Occipital lobe (tissue), 3 donors: ENCODE measurements at places on chromosomes 7 and 10. TPM values are rescaled to one million over a fixed set of nuclear protein-coding genes. Genes with fewer than 3 reads are reported as not detected.

Gene OR9A2
- 1.1 TPM for total RNA-seq

Gene FOXP2
- 29.9 TPM for total RNA-seq

Gene AQP1
- total RNA-seq: 0.31 TPM

Gene PRTFDC1
- 35.7 TPM for total RNA-seq

Gene CPSF4
- 24.2 TPM for total RNA-seq

Gene TMEM196
- total RNA-seq: 10.1 TPM

Gene HIP1
- 16.5 TPM for total RNA-seq

Gene ANXA8
- total RNA-seq: not detected

Gene SLIT1
- 42.7 TPM for total RNA-seq

Gene GATAD1
- total RNA-seq: 30.9 TPM

DNA sequence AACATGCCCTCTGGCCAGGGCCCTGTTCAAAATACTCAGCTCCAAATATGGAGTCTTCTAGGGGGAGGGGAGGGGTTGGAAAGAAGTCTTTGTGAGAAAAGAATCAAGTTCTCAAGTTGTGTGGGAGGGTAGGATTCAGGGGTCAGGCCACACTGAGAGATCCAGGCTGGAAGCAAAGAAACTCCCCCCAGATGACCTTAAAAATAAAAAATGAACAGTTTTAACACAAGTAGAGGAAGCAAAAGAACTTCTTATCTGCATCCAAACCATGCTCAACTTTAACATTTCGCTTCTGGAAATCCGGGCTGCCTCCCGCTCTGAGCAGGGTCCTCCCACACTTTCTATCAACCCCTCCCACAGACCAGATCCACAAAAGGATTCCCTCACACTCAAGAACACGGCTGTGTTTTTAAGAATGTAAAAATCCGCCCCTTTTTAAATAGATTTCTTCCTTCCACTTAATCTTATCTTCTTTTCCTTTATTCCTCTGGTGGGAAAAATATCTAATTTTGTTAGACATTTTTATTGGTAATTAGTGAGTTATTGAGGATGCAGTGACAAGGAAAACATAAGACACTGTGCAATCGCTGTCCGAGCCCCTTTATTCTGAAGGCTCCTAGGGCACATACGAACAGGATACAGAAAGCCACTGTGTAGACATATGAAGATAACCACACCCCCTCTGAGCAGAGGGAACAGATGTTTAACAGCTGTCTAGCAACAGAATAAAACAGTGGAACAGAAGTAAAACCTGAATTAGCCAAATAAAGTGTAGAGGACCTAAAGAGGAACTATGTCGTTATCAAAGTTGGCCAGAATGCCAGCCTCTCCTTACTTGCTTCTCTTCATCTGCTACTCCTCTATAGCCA is 43.8 kb downstream of the CYTH3 start:
- no peak for DNase-seq

DNA sequence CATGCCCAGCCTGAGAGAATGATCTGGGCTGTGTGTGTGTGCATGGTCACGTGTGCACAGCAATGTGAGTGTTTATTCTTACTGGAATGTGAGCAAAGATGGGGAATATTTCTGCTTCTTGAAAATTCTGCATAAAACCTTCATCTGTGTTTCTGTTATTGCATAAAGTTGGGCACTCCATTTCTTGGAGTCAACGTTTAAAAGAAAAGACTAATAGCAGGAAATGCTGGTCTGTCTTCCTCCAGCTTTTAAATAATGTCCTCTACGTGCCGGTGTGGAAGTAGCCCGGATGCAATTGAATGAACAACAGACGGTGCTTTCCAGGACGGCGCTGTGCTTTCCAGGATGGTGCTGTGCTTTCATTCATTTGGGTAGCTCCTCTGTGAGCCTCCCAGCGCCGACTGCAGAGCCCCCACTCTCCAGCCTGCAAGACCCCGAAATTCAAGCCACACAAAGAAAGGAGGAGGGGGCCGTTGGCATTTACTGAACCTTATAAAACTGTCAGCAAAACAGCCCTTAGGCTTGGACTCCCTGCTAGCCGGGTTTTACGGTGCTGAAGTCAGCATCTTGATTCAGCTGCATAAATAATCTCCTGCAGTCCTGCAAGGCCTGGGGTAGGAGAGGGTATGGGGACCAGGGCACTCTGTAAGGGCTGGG is 158.2 kb upstream of the PRKCQ start:
- no peak for DNase-seq

- DNase-seq: no peak
Measured at GRCh38 chr7:32142649-32143048, 72.4 kb upstream of the PDE1C start.

- no peak for DNase-seq
Measured at GRCh38 chr7:133742709-133743538, 384.2 kb upstream of the LRGUK start.

- no peak for DNase-seq
Measured at GRCh38 chr10:76736815-76737618, 900.6 kb downstream of the KCNMA1 start.

GRCh38 chr10:122191936-122192541 is 79.1 kb upstream of the BTBD16 start:
- DNase-seq: peak; percentile 25

- no peak for DNase-seq
Measured at GRCh38 chr10:1665021-1665661, 72.2 kb downstream of the ADARB2 start.

GRCh38 chr10:15120523-15120922 is 23.4 kb downstream of the RPP38 start:
- DNase-seq: no peak

GRCh38 chr7:83836028-83836427 is 187.1 kb upstream of the SEMA3E start:
- no peak for DNase-seq

DNA sequence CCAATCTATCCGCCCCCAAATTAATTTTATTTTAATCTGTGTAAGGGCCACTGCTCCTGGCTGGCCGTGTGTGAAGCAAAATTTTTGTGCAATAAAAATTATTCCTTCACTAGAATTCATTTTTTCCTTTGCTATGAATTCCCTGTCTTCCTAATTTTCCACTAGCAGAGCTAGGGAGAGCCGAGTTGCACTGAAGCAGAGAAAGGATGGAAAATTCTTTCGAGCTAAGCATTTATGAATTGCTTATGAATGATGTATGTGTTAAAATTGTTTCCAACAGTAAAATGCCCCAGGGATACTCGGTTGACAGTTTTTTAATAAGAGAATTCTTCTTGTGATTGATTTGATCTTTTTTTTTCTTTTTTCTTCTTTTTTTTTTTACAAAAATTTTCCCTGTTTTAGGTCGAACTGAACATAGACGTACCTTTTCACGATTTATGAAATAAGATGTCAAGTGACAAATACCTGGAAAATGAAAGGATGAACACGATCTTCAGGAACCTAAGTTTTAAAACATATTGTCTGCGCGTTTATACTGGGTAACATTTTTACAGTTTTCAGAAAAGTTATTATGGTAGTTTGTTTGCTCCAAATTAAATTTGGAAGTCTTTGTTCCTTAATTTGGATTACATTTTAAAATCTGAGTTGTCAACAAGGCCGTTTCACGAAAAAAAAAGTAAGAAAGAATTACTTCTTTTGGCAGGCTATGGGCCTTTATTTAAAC is 288.8 kb upstream of the NFE2L3 start:
- DNase-seq: no peak

DNA sequence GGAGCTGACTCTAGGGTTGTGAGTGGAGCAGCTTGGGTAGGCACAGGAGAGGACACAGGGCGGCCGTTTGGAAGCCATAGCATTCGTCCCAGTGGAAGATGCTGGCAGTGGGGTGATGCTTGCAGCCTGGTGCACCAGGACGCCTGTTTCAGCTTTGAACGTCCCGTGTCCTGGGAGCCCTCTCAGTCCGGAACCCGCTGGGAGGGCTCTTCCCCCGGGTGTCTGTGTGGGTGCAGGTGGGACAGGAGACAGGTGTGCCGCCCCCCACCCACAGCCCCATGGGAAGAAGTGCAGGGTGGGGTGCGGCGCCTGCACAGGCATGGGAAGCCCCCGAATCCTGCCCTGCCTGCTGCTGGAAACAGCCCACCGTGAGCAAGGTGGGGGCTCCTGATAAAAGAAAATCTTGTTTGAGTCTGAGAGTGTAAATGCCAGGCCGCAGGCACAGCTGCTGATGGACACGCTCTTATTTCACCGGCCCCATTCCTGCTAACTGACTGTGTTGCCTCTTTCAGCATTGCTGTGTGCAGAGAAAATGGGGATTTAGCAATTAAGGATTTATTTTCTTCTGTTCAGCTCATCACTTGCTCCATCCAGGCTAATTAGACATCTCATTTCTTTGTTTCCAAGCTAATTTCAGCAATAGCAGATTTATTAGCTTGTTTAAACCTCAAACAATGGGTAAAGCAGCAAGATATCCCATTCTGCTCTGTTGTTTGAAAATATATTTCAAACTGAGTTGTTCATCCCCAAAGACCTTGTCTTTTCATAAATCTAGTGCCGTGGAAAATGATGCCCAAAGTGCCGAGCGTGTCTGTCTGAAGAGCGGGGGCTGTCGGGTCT is 54.9 kb upstream of the DPYSL4 start:
- DNase-seq: no peak

DNA sequence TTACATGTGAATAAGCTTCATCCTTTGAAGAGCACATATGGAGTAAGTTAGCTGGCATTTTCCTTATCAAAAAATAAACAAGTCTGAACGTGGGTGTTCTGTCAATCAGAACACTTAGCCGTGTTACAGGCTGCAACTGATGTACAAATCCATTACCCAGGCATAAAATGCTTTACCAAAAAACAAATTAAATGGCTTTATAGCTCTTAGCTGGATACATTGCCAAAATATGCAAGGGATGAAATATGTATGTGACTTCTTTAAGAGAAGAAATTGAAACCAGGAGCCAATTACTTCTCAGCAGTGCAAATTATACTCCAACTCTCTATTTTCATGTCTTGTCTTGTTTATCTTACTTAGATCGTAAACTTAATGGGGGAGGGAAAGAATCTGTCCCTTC is 214.8 kb downstream of the DGKB start:
- no peak for DNase-seq

DNA sequence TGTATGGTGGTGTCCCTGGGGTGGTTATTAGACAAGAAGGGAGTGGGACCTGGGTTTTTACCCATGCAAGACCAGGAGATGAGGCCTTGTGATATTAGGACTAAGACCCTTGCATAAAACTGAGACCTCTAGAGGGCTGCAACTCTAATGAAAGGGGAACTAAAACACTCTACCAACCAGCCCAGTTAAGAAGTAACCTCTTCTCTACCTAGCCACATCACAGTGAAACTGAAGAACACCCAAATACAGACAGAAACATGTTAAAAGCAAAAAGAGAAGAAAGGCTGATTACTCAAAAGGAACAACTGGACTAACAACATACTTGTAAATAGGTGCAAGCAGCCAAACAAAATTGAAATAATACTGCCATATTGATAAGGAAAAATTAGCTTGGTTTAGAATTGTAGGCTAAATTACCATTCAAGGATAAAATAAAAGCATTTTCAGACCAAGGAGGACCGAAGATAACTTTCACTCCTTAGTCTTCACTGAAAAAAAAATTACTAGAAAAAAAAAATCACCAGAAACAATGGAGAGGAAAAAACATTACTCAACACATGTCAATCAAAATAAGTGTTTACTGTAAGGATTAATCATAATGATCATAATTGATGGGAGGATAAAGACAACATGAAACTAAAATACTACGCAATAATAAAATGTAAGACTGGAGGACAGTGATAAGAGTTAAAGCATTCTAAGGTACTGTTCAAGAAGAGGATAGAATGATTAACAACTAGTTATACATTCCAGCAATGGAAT is 27.6 kb downstream of the ERLIN1 start:
- DNase-seq: no peak

DNA sequence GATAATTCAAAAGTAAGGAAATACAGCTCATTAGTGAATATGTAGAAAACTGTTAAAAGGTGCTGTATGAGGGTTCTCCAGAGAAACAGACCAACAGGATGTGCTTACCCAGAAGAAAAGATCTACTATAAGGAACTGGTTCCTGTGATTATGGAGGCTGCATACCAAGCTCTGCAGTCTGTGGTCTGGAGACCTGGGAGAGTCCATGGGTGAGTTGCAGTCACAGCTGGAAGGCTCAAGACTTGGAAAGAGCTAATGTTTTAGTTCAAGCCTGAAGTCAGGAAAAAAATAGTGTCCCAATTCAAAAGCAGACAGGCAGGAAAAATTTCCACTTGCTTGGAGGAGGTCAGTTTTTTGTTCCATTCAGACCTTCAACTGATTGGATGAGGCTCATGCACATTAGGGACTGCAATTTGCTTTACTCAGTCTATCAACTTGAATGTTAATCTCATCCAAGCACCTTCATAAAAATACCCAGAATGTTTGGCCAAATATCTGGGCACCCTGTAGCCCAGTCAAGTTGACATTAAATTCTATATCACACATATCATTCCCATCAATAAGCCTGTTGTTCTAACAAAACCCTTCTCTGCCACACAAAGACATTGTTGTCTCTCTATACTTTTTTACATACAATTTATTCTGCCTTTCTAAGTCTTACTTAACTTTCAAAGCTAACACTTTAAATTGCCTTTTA is 197.9 kb upstream of the KLF6 start:
- DNase-seq: no peak

GRCh38 chr10:96880575-96880974 is 48.5 kb downstream of the LCOR start:
- no peak for DNase-seq

GRCh38 chr7:49264530-49264929 is 340.2 kb downstream of the CDC14C start:
- DNase-seq: no peak

DNA sequence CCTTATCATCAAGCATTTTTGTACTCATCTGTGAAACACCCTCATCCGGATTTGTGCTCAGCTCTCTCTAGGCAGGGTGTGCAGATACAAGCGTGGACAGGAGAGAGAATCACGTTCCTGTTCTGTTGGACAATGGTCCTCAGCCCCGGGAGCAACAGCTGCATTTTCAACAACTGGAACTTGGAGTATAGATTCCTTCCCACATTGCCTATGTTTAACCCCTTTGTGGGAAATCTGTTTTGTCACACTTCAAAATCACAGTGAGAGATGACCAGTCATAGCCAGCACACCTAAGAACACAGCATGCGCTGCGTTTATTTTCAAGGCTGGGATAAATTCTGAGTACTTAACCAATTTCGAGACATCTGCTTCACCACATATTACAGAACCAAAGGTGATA is 32.5 kb downstream of the MAP3K8 start:
- no peak for DNase-seq

DNA sequence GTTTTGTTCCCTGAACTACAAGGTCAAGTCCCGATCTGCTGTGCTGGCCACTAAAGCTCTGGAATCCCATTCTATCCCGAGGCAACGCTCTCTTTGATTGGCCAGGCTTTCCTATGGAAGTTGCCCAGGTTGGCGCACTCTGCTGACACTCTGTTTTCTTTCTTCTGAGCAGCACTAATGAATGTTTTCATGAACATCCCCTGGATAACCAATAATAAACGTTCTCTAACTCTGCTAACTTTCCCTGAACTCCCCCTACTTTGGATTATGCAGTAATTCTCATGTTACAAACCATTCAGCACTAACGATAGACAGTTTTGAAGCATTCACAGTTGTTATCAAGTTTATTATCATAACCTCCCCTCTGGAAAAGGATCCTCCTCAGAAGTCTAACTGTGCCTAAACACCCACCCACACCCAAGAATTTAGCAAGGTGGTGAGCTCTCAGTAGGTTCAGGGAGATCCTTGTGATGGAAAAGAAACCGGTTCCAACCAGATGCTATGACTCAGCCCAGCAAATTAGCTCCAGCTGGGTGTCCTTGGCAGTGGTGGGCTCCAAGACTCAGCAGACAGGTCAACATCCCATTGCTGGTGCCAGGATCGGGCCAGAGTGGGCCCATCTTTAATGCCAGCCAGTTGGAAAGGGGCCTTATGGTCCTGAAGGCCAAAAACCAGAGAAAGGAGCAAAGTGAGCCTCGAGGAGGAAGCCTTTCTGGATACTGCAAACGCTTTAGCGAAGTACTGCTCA is 68.4 kb downstream of the CREB3L2 start:
- DNase-seq: no peak

- DNase-seq: no peak
Measured at GRCh38 chr10:31490858-31491504, 172.0 kb downstream of the ZEB1 start.
